Hypothalamus (tissue), 51 donors: ENCODE measurements at places on chromosomes 11 and 22.

DNA sequence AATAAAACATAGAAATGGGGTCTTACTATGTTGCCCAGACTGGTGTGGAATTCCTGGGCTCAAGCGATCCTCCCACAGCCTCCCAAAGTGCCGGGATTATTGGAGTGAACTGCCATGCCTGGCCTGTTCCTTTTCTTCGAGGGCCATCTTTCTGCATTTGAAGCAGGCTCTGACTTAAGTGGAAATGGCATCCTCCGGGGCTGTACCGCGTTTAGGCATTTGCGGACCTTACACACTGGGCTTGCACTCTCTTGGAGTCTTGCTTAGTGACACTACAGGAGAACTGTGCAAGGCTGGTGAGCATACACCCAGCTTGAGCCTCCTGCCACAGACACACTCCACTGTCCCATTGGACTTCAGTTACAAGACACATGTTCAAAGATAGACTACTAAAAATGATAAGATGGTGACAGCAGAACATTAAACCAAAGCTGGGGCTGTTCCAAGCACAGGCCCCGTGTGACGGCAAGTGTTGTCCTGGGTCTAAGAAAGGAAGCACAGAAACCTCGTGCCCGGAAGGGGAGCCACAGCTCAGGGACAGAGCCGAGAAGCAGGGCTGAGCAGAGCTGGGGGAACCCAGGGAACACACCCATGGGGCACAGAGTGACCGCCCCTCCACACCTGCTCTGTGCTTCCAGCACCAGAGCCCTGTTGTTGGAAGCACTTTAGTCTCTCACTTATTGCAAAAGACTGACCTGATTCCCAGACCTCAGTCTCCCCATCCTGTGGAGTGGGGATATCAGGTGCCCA is 59.0 kb upstream of the SHANK2 start:
- no peak for DNase-seq

- DNase-seq: no peak
These were observed 56.5 kb upstream of the ARHGAP32 start for GRCh38 chr11:129248618-129249017.

DNA sequence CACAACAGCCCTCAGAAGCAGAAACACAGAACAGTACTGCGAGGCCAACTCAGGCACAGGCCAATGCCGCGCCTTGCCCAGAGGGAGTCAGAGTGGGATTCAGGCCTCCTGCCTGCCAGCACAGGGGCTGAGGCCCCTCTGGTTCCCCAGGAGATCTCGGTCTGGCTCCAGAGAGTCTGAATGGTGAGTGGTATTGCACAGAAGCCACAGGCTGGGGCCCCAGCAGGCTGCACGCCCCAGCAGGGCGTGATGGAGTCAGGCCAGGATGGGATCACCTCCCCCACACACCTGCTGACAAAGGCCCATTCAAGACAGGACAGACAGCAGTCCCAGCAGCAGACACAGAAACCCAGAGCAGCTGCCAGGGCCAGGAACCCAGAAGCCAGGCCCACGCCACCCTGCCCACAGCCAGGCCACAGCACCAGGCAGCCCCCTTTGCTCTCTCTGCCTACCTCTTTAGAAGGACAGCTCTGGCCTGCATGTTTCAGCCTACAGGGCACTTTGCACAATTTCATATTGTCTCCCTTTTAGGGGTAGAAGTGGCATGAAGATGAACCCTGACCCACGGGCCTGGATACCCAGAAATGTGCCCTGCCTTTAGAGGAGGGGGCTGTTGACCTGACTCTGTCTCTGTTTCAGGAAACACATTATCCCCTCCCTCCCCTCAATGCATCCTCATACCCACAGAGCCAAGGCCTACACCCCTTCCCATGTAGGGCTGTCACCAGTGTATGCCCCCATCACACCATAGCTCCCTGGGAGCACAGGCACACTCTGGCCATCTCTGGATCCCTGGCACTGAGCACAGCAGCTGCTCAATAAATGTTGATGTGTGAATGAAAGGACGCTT is 6.1 kb downstream of the FXYD6 start:
- peak; percentile 22 for DNase-seq

DNA sequence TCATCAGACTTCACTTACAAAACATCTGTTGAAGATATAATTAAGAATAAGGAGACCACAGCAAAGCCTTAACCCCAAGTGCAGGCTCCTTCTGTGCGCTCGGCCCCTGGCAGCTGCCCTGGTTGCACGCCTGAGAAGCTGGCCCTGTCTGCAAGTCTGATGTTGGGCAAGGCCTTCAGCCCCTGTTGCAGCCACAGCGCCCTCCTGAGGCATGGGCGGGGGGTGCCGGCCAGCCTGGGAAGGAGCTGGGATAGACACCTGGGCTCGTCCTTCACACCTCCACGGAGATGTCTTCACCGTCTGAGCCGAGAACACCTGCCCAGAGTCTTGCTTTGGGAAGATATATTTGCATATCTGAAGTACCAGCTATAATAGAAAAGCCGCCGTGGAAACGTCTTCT is 104.1 kb downstream of the MPPED1 start:
- DNase-seq: no peak

DNA sequence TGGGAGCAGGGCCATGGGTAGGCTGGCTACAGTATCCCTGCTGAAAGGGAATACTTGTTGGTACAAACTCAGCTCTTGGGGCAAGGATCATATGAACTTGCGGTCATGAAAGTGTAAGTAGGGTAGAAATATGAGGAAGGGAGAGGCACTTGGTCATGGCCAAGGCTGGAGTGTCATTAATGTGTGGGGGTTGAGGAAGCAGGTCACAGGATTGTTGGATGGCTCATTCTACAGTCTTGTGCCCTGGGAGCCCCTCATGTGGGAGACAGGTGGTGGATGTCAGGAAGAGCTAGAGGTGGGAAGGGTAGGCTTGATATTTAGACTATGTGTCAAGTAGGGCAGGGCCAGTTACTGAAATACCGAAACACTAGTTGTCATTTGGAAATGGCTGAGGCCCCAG is 95.5 kb downstream of the RRM1 start:
- no peak for DNase-seq

DNA sequence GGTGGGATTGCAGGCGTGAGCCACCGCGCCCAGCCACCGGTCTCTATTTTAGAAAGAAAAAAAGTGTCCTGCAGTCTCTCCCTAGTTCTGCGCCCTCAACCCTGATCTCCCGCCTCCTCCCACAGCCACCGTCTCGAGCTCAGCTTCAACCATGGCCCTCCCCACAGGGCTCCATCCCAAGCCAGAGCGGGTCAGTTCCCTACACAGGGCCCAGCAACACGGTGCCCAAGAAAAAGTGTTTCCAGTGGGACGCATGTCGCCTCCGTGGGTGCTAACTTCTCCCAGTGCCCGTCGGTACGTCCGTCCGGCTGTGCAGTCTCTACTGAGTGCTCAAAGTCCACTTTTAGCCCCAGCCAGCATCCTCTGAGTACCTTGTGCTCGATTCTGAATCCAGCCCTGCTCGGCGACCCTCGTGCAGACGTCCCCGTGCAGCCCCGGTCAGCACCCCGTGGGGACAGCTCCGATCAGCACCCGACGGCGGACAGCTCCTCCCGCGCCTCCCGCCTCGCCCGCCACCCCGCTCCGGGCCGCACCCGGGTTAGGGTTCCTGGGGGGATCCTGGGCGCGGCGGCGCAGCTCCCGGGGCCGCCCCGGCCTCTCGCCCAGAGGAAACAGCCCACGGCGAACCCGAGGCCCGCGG is 657 bp upstream of the MAPK8IP2 start:
- peak; percentile 40 for DNase-seq

DNA sequence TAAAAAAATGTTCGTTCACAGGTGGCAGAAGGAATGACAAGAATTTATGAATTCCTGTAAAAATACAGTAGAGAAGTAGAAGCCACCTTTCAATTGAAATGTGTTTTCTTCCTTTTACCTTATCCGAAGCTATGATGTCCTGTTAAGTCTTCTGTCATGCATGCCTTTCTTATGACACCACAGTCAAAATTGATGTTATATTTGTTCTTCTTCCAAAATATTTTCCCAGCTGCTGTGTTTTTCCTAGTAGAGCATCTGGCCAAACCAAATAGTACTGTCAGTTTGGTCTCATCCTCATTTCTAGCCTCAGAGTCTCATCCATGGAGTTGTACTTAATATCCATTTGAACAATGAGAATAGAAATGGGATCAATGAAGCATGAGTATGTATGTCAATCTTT is 206.1 kb downstream of the PGR start:
- no peak for DNase-seq

GRCh38 chr11:120655589-120655988 is 144.0 kb downstream of the GRIK4 start:
- DNase-seq: no peak

DNA sequence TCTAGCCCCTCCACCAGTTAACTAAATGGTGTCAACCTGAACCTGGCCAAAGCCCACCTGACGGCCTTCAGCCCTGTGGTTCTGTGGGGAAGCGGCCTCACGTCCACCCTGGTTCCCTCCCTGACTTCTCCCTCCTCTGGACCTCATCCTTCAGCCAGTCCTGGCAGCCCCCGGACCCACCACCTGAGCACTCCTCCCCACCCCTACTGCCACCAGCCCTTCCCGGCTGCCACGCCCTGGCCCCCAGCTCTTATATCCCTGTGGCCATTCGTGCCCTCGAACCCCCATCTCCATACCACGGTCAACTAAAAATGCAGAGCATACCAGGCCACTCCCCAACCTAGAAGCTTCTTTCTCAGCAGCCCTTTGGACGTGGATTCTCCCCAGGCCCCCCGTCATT is 4.2 kb upstream of the MDK start:
- no peak for DNase-seq
